ENCODE measurements at places on chromosomes 7 and 10.
A peak's percentile ranks its signal among the peaks of the same experiment; 100 is the strongest.

GRCh38 chr10:70370766-70371165, 11.7 kb downstream of the LRRC20 start:
- no peak overlapping the region for H3K4me3 ChIP-seq
- H3K4me1 ChIP-seq = no peaks in the 10 kb centered on the region
- DNase-seq = no peak
- H3K27me3 ChIP-seq = no peaks in the 10 kb centered on the region
- H3K36me3 ChIP-seq = no peaks in the 10 kb centered on the region
- no peak overlapping the region for H3K27ac ChIP-seq

- no peaks in the 10 kb centered on the region for H3K4me1 ChIP-seq
- no peaks in the 10 kb centered on the region for H3K36me3 ChIP-seq
- no peak for DNase-seq
- no peak overlapping the region for H3K4me3 ChIP-seq
- H3K27me3 ChIP-seq = no peaks in the 10 kb centered on the region
- no peak overlapping the region for H3K27ac ChIP-seq
These were observed 852.0 kb upstream of the PHF14 start for GRCh38 chr7:10121631-10122030.

DNA sequence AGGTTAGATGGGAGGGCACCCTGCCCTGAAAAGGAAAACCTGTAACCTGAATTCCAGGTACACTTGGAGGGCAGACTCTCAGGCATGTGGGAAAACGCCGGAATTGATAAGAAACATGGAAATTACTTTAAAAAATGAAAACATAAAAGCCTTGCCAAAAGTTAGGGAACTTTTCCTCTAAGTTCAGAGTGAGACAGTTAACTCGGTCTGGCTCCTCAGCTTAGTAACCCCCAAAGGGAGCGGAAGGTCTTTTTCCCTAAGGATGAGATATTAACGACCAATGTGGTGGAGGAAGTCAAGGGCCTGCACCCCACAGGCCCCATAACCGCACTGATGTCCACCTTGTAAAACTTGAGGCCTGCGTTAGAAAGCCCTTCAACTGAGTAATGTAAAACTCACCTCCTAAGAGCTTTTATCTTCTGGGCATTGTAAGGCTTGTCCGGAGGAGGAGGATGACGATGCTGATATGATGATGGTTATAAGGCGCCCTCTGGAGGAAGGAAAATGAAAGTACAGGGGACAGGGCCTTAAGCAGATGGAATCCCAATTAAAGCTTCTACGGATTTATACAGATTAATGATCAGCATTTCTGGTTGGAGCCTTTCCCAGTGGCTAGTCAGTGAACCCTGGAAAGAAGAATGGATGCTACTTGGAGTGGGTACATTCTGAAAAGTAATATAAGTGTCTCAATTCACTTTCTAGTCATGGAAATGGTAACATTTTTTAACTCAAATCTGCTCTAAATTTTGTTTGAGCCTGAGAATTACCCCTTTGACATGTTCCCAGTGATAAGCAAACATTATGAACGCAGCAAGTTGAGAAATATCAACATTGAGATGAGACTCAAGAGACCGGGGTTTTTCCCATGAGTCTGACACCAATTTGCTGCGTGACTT, 694 bp downstream of the COL1A2 start:
- DNase-seq = no peak
- peak overlapping the region; percentile 80 for H3K4me3 ChIP-seq
- no peaks in the 10 kb centered on the region for H3K27me3 ChIP-seq
- H3K4me1 ChIP-seq = peaks cover 3% of the 10 kb centered on the region
- peak overlapping the region; percentile 97 for H3K27ac ChIP-seq

GRCh38 chr7:49644396-49645166, 128.9 kb upstream of the VWC2 start:
- no peak overlapping the region for H3K27ac ChIP-seq
- no peak for DNase-seq
- no peaks in the 10 kb centered on the region for H3K4me1 ChIP-seq
- no peaks in the 10 kb centered on the region for H3K27me3 ChIP-seq
